ENCODE measurements at places on chromosomes 3 and 15. TPM values are rescaled to one million over a fixed set of nuclear protein-coding genes. Genes with fewer than 3 reads are reported as not detected.

- DNase-seq: no peak
Measured at GRCh38 chr3:62749657-62750056, 125.6 kb downstream of the CADPS start.

DNA sequence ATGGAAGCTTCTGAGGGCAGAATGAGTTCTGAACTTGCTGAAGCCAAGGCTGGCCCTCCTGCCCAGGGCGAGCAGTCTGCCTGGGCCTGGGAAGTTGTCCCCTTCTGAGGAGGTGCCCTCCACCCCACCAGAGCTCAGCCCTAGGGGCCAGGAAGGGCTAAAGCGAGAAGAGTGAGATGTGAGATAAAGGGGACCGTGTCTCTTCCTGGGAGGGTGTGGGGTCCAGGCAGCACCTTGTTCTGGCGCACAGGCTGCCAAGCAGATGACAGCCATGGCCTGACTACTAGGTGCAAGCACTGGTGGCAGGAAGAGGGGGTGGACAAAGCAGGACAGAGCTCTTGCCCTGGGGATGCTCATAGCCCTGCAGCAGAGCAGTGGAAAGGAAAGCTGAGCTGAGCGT is 3.7 kb downstream of the PAK6 start:
- DNase-seq: no peak

- DNase-seq: no peak
Measured at GRCh38 chr15:38611228-38611627, 46.6 kb upstream of the RASGRP1 start.

- DNase-seq: no peak
Measured at GRCh38 chr3:44409640-44410410, 67.6 kb downstream of the ZNF445 start.

DNA sequence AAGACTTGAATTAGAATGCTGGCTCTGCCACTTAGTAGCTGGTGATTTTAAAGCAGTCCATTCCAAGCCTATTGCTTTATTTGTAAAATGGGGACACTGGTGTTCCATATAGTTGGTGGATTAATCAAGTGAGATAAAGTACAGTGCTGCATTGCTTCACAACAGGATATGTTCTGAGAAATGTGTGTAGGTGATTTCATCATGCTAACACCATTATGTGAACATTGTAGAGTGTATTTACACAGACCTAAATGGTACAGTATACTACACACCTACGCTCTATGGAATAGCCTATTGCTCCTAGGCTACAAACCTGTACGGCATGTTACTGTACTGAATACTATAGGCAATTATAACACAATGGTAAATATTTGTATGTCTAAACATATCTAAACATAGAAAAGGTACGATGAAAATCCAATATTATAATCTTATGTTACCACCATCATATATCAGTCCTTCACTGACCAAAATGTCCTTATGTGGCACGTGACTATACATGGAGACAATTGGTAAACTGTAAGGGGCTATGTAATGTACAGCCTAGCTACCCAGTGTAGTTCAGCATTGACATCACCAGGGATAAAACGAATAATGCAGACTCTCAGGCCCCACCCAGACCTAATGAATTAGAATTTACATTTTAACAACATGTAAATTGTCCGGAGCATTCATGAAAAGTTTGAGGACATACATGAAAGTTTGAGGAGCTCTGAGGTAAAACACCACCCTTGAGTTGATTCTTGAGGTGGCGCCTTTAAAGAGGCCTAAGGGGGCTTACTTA is 121.4 kb upstream of the BFSP2 start:
- DNase-seq: no peak

DNA sequence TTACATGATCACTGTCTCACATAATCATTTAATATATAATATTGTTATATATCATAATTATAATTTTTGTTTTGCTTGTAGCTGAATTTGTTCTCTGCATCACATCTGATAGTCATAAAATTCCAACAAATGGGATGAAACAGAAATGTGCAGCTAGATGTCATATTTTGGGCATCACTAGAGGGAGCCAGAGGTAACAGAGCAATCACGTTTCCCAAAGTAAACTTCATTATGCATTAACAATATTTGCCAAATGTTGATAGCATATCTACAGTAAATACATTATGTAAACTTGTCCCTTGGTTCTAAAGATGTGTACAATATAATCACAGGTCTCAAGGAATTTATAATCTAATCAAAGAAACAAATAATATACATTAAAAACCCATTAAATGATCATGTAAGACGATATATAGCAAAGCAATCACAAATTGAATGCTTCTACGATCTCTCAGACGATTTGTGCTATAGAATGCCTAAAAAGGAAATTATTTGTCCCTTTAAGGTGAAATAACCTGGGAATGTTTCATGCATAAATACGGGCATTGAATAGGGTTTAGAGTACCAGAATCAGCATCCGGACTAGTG is 234.2 kb upstream of the MCTP2 start:
- peak; percentile 11 for DNase-seq

Gene SKOR1
- not detected for total RNA-seq

Gene POPDC2
- total RNA-seq: 0.64 TPM

Gene CLDN16
- 0.33 TPM for total RNA-seq

Gene GOLGA6D
- total RNA-seq: not detected

Gene LEO1
- total RNA-seq: 11.3 TPM

Gene MME
- 32.2 TPM for total RNA-seq
